CD4-positive, alpha-beta T cell treated with Interferon alpha-2 for 1 hour (primary cell): ENCODE measurements at places on chromosomes 5 and 9.

- no peak for DNase-seq
Observed at GRCh38 chr9:78788101-78788500, 491.2 kb downstream of the PSAT1 start.

DNA sequence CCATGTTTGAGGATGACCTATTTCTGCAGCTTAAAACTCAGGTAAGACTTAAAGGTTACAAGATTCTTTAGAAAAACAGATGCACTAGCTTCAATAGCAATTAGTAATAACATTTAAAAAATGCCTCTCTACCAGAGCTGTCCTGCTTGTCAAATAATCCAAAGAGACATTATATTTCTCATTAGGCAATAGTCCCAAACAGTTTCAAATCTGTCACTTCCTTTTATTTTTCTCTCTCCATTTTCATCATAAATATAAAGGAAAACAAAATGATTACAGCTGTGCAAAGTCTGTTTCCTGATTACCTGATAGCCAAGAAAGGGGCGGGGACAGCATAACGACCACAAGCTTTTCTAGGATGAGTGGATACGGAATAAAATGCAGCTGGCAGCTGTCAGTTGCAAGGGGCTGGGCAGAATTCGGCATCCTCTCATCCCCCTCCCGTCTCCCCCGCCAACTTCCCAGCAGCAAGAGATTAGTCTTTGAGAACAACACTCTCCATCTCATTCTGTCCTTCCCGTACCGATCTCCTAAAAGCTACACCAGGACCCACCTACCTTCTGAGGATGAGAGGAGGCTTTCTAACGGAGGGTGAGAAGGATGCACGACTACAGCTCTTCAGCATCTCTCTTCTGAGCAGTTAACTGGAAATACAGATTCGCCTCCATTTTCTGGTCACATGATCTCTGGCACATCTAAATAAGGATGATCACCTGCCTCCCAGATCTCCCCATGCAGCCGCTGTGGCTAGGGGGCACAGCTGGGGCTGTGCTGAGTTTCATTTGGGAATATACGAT lies 72.5 kb upstream of the PCA3 start:
- no peak for DNase-seq

- no peak for DNase-seq
Observed at GRCh38 chr9:69898714-69899209, 78.1 kb downstream of the CFAP95 start.

- DNase-seq, result no peak
Observed at GRCh38 chr9:94999832-95000231, 273.3 kb downstream of the AOPEP start.

GRCh38 chr5:94102849-94103248 lies 361.4 kb upstream of the POU5F2 start:
- no peak for DNase-seq

DNA sequence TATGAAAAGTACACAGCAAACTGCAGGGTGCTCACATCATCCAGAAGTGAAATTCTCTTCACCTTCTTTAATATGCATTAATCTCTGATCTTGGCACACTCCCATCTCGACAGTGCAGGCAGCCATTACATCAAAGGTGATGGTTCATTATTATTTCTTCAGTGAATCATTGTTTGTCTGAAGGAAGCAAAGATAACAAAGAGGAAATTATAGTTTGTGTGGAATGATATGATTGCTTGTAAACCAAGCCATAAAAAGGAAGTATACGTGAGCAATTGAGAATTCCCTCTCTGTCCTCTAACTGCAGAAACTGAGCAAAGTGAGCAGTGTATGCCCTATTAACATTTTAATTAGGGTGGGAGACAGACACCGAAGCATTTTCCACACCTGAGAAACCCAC lies 171.6 kb upstream of the PPP1R2B start:
- no peak for DNase-seq

DNA sequence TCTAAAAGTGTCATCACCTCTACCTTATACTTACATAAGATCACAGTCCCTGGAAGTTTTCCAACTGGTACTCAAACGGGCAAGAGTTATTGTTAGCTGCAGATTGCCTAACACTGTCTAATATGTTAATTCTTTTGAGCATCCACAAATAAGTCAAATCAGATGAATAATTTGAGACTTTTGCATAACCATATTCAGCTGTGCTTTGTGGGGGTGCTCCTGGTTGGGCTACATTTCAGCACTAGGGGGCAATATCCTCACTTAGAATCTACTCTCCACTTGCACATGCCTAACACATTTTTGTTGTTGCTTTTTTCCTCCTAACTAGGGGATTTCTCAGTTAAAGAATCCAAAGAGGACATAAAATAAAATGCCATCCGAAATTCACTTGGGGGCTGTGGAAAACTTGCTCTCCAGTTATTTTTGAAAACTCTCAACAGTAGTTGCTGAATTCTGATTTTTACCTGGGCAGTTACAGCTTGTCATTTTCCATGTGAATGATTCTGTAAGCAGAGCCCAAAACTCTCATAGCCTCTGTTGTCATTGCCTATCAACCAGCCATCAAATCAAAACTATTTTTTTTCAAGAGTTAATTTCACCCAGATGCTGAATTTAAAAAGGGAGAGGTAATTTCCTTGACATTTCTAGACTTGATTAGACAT lies 71.5 kb downstream of the TRIM36 start:
- DNase-seq, result peak; percentile 2

DNA sequence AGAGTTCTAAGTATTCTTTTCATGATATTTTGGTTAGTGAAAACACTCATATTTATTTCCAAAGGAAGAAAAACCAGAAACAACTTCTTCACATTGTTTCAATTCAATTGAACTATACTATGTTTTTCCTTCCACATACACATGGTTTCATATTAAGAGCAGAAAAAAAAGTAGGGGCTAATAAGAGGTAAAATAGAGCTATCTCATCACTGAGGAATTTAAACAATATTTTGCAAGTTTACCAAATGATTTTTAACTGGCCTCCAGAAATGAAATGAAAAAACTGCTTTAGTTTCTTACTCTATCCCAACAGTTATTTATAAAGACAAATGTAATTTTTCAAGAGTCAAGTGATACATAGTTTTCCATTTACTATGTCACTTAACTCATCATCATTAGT lies 233.5 kb downstream of the RFX3 start:
- no peak for DNase-seq
